ENCODE measurements at places on chromosomes 12 and 14.

DNA sequence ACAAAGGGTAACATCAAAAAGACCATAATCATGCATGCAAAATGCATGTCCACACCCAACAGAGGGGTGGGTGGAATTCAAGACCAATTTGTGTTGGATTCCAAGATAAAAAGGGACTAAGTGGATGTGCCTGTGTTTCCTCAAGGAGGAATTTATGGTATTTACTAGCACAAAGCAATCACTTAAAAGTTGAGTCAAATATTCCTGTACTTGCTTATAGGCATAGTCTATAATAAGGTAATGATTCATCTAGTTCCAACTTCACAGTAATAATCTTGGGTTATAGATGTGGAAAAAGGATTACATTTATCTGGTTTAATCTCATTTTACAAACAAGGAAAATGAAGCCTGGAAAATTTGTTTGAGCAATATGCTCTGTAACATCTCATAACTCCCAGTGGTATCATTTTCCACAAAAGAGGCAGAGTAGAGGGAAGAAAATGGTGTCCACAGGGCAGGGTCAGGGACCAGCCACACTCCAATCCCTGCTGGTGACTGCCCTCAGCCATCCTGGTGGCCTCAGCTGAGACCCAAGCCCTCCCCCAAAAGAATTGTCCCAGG lies 80.8 kb upstream of the REP15 start:
- no peak for DNase-seq

GRCh38 chr14:104512771-104513640 lies 66.6 kb upstream of the C14orf180 start:
- DNase-seq = no peak

DNA sequence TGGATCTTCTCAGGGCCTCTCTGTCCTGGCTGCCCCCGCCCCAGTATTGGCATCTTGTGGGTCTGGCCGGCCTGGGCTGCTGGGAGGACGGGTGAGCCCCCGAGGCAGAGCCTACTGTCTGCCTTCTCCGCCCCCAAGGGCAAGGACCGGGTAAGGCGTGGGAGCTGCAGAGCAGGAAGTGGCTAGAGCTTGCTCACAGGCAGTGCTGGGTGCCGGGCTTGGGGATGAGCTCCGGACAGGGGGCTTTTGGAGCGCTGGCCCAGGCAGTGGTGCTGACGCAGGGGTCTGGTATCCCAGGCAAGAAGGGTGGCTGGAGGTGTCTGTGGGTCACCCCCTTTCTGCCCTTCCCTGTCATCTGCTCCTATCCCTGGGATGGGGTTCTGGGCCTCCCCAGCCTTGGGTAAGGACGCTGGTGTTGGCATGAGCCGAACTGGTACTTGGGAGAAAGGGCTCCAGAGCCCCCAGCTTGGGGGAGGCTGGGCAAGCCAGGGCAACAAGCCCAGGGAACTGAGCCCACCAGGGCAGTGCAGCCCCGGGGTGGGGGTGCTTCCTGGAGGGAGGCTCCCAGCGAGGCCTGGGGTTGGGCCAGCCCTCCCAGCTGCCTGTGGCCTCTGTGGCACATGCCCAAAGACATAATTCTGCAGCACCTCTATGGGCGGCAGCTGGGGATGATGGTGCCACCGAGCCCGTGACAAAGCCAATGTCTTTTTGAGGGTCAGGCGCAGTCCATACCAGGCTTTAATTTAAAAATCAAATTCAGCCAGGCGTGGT lies 126.3 kb downstream of the KIF26A start:
- DNase-seq = no peak

DNA sequence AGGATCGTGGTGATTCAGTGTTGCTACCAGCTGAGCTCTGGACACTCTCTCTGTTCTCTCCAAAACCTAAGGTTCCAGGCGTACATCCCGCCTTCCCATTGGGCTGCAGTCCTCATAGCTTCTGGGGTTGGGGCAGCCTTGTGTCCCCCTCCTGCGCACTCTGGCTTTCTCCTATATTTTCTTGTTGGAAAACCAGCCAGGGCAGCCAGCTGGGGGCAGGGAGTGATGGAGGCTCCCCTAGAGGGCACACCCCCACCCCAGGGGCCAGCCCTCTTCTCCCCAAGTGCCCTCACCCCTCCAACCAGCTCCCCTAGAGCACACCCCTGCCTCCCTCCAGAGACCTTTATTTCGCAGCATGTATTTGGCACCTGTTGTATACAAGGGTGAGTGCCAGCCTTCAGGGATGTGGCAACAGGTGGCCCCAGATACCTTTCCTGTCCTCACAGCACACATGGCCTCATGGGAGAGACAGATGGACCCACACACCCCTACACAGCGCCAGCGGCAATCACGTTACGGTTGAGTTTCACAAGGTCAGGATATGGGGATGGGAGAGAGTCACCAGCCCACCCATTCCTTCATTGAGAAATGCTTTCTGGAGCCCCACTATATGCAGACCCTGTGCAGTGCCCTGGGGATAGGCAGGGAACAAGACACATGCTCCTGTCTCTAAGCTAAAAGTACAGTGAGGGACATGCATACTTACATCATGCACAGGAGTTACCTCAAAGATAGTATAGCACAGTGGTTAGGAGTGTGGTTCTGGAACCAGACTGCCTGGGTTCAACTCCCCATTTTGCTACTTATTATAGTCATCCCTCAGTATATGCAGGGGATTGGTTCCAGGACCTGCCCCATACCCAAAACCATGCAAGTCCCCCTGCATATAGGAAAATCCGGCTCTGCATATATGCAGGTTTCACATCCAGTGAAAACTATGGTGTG lies 141.1 kb downstream of the PHETA1 start:
- no peak for DNase-seq

DNA sequence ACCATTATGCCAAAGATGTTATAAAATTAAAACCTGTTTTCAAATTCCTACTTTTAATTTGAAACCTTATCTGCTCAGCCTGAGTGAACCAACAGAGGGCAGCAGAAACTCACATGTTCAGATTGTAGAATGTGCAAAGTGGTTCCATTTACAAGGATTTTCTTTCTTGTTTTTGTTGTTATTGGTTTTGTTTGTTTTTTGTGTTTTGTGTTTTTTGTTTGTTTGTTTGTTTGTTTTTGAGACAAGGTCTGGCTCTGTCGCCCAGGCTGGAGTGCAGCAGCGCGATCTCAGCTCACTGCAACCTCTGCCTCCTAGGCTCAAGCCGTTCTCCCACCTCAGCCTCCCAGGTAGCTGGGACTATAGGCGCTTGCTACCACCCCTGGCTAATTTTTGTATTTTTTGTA lies 22.8 kb upstream of the GARIN2 start:
- DNase-seq = peak; percentile 24

DNA sequence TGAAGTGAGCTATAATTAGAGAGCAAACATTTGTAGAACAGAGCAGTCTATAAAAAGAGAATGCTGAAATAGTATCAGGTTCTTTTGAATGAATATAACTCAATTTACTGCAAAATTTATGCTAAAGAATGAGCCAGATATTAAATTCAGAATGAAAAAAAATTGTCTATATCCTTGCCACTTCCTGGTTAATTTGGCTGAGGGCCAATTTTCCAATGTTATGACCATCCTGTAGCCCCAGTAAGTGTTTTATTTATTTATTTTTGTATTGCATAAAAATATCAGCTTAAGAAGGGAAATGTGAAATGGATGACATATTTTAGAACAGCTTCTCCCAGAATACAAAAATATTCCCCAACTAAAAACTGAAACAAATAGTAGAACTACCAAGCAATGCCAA lies 263.4 kb downstream of the SOX5 start:
- DNase-seq = no peak

- no peak for DNase-seq
Measured at GRCh38 chr14:68636597-68636996, 156.3 kb downstream of the ZFP36L1 start.
